ENCODE measurements at places on chromosomes 4 and X. TPM values are rescaled to one million over a fixed set of nuclear protein-coding genes. Genes with fewer than 3 reads are reported as not detected.

VSIG1 gene
- total RNA-seq = 32.7 TPM

DNA sequence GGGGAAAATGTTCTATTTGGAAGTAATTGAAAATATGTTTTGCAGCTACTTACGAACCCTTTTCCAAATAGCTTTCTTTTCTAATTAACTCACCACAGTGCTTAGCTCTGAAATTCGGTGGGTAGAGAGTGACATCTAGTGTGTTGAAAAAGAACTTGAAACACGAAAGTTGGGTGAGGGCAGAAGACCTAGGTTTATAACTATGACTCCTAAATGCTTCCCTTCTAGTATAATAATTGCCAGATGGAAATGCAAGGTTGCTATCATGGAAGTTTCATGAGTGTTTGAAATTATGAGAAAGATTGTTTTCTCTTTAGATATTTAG lies 77.3 kb upstream of the NOCT start:
- H3K4me1 ChIP-seq = no peaks in the 10 kb centered on the region
- no peak overlapping the region for H3K27ac ChIP-seq
- peaks cover 3% of the 10 kb centered on the region for H3K27me3 ChIP-seq
- no peak for DNase-seq
- no peaks in the 10 kb centered on the region for H3K36me3 ChIP-seq

- H3K4me3 ChIP-seq = no peak overlapping the region
- no peak overlapping the region for H3K27ac ChIP-seq
- no peak for DNase-seq
Observed at GRCh38 chr4:165204462-165204830, 2.9 kb upstream of the KLHL2 start.

- no peak for DNase-seq
- no peaks in the 10 kb centered on the region for H3K4me1 ChIP-seq
- H3K27ac ChIP-seq = no peak overlapping the region
- no peak overlapping the region for H3K4me3 ChIP-seq
Observed at GRCh38 chr4:2076908-2077536, 17.9 kb downstream of the NAT8L start.

GRCh38 chr4:185429660-185430059 lies 3.9 kb upstream of the UFSP2 start:
- H3K27me3 ChIP-seq = peaks cover 2% of the 10 kb centered on the region
- no peaks in the 10 kb centered on the region for H3K36me3 ChIP-seq
- H3K4me1 ChIP-seq = peaks cover 15% of the 10 kb centered on the region
- no peak overlapping the region for H3K4me3 ChIP-seq

KLF8 gene
- 6.4 TPM for total RNA-seq

BANK1 gene
- total RNA-seq = 2.5 TPM

DNA sequence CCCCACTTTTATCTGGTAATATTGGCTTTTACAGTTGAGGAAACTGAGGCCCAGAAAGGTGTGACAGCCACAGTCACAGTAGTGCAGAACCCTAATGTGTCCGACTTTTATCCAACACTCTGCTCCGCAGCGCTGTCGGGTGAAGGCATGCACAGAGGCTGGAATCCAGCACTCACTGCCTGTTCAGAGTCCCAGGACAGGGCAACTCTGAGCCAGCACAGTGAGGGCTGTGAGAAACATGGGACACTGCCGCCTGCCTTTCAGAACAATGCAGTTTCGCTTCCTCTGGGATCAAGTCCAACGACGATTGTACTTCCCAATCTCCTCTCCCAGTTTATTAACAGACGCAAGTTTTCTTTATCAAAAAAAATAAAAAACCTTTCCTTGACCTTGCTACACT lies 41.9 kb upstream of the PDGFRA start:
- no peak overlapping the region for H3K4me3 ChIP-seq
- H3K36me3 ChIP-seq = no peaks in the 10 kb centered on the region
- peaks cover 6% of the 10 kb centered on the region for H3K27me3 ChIP-seq
- H3K27ac ChIP-seq = no peak overlapping the region

DNA sequence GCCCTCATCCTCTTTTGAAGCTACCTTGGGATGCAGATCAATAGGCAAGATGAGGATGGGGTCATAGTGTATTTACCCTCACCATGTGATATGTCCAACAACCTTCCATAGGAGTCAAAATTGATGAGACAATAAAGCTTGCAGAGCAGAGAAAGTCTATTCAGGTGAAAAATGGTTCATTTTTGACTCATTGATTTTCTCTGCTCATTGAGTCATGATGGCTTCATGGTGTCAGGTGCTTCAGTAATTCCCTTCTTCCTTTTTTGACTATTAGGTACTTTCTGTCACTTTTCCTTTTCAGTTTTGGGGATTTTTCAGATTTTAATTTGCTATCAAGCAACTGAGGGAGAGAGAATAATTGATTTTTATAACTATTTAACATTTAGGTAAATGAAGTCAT lies 55.9 kb upstream of the IL2 start:
- no peak overlapping the region for H3K4me3 ChIP-seq
- H3K27me3 ChIP-seq = no peaks in the 10 kb centered on the region
- no peaks in the 10 kb centered on the region for H3K4me1 ChIP-seq
- H3K27ac ChIP-seq = no peak overlapping the region
- no peak for DNase-seq
- no peaks in the 10 kb centered on the region for H3K36me3 ChIP-seq

CXCL6 gene
- total RNA-seq = not detected

GRCh38 chrX:123728016-123728415 lies 4.8 kb downstream of the THOC2 start:
- H3K4me3 ChIP-seq = no peak overlapping the region
- no peak overlapping the region for H3K27ac ChIP-seq
- H3K4me1 ChIP-seq = peaks cover 15% of the 10 kb centered on the region
- no peaks in the 10 kb centered on the region for H3K36me3 ChIP-seq
- no peaks in the 10 kb centered on the region for H3K27me3 ChIP-seq

DNA sequence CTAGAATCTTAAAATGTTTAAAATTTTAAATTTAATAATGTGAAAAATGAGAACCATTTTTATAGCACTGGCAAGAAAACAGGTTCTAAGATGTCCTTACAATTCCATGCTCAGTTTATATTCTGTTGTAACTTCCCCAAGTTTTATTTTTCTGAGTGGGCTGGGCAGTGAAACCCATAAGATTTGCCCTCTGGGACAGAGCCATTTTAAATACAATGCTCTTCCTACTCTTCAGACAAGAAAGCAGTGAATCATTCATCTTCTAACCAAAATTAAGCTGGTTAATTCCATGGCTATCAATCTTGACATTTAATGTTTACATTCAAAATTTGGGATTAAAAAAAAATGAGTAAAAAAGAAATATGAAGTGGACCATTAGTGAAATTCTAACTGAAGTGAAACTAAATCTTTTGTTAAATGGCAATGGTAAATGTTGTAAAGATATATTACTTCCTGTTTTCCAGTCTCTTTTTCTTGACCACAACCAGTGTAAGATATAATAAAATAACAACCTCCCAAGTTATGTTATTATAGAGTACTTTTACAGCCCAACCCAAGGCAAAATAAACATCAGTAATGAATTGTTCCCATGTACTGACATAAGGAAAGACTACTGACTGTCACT lies 37.2 kb upstream of the PTPN13 start:
- H3K4me3 ChIP-seq = no peak overlapping the region
- H3K27ac ChIP-seq = no peak overlapping the region
- H3K27me3 ChIP-seq = no peaks in the 10 kb centered on the region
- no peaks in the 10 kb centered on the region for H3K4me1 ChIP-seq
- no peak for DNase-seq

DNA sequence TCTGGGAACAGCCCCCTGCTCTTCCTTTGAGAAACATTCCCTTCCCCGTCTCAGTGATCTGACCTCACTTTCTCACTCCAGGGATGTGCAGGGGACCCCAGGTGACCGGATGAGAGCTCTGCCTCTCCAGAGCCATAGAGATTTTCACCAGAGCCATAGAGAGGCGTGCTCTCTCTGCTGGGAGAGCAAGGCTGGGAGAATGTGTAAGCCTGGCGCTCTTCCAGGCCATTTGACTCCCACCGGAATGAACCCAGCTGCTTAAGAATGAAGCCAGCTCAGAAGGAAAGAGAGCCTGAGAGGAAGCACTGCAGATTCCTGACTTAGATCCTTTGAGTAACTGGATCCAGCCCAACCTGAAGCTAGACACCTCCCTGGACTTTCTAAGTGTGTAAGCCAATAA lies 106.4 kb downstream of the DHX15 start:
- peaks cover 6% of the 10 kb centered on the region for H3K4me1 ChIP-seq
- H3K27me3 ChIP-seq = peaks cover 8% of the 10 kb centered on the region
- H3K27ac ChIP-seq = no peak overlapping the region

DNA sequence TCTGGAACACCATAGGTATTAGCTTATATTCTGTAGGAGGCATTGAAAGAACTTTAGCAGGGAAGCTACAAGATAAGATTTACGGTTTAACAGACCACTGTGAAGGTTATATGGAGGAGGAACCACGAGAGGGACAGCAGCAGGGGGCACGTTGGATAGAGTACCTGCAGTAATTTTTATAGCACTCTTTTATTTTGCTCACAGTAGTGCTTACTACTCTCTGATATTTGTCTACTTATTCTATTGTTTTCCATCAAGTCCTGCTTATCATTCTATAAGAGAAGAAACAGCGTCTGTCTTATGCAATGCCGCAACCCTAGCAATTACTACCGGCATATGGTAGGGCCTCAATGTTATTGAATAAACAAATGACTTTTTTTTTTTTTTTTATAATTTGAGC lies 122.5 kb downstream of the PCDH7 start:
- H3K36me3 ChIP-seq = no peaks in the 10 kb centered on the region
- no peak overlapping the region for H3K27ac ChIP-seq
- no peak overlapping the region for H3K4me3 ChIP-seq
- no peaks in the 10 kb centered on the region for H3K4me1 ChIP-seq
- no peak for DNase-seq

- no peaks in the 10 kb centered on the region for H3K27me3 ChIP-seq
- H3K4me3 ChIP-seq = no peak overlapping the region
- H3K36me3 ChIP-seq = no peaks in the 10 kb centered on the region
- H3K27ac ChIP-seq = no peak overlapping the region
- H3K4me1 ChIP-seq = no peaks in the 10 kb centered on the region
Observed at GRCh38 chr4:57462843-57463242, 352.7 kb upstream of the IGFBP7 start.

DNA sequence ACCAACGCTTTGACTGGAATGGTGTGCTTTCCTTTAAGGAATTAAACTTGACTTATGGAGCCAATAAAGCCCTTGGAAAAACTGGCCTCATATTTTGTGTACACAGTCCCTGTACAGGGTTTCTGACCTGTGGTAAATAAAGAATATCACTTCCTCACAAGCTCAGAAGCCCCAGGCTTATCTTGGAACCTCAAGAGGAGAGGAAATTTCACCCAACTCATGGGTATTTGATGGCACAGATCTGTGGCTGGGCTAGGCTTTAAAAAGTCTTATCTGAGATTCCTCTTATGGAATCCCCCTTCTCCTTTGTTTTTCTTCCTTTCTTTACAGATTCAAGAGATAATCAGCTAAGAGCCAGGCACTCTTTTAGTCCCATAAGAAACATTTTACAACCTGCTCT lies 89.3 kb upstream of the USP38 start:
- no peaks in the 10 kb centered on the region for H3K27me3 ChIP-seq
- no peak for DNase-seq
- H3K4me1 ChIP-seq = no peaks in the 10 kb centered on the region
- no peaks in the 10 kb centered on the region for H3K36me3 ChIP-seq

MTNR1A gene
- not detected for total RNA-seq

GATA1 gene
- total RNA-seq = 0.64 TPM

GRCh38 chr4:119540249-119540648 lies 88.4 kb downstream of the PDE5A start:
- no peak for DNase-seq
- H3K4me1 ChIP-seq = no peaks in the 10 kb centered on the region
- H3K27me3 ChIP-seq = no peaks in the 10 kb centered on the region
- no peak overlapping the region for H3K27ac ChIP-seq
- H3K36me3 ChIP-seq = no peaks in the 10 kb centered on the region

DNA sequence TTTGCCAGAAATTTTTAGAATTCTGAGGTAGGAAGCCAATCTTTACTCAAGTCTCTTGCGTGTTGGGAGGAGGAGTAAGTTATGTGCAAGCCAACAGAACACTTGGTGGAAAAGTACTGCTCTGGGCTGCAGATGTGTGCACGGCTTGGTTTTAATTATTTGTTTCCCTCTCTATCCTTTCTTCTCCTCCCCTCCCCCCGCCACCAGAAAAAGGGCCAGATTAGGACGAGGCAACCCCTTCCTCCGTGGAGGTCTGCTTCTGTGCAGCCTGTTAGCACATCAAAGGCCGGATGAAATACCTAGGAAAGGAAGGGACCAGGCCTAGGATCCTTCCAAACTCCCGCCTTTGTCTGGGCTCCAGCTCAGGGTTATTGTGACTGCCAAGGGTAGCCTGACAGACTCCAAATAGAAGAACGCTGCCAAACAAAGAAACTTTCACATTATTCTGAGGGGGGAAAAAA lies 1.0 kb upstream of the PGRMC1 start:
- H3K4me3 ChIP-seq = no peak overlapping the region
- no peak overlapping the region for H3K27ac ChIP-seq

GRCh38 chr4:153725831-153726154 lies 34.0 kb downstream of the RNF175 start:
- H3K27ac ChIP-seq = no peak overlapping the region
- H3K27me3 ChIP-seq = no peaks in the 10 kb centered on the region
- no peak for DNase-seq
- H3K4me3 ChIP-seq = no peak overlapping the region
- H3K36me3 ChIP-seq = no peaks in the 10 kb centered on the region

- no peak for DNase-seq
- peak overlapping the region; percentile 32 for H3K27ac ChIP-seq
- H3K4me3 ChIP-seq = no peak overlapping the region
- no peaks in the 10 kb centered on the region for H3K27me3 ChIP-seq
- peaks cover 7% of the 10 kb centered on the region for H3K36me3 ChIP-seq
- H3K4me1 ChIP-seq = no peaks in the 10 kb centered on the region
Observed at GRCh38 chr4:145132511-145133098, 34.5 kb downstream of the ABCE1 start.

- no peak for DNase-seq
- no peaks in the 10 kb centered on the region for H3K27me3 ChIP-seq
- H3K4me3 ChIP-seq = no peak overlapping the region
- H3K36me3 ChIP-seq = no peaks in the 10 kb centered on the region
Observed at GRCh38 chr4:137309424-137309823, 222.9 kb downstream of the PCDH18 start.

ADH6 gene
- 0.20 TPM for total RNA-seq

FGF13 gene
- total RNA-seq = not detected

DNA sequence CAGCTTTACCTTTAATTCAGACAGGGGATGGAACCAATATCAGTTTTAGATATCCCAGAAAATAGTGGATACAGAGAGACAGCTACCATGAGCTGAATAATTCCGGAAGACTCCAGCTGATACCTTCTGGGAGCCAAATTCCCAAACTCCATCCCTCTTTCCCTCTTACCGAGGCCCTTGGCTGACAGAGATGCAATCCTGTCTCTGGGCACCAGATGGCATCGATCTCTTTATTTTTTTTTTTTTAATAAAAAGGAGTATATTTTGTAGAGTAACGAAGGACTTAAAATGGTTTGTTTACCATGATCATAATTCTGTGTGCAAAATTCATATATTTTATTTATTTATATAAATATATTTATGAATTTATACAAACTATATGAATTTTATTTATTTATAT lies 31.0 kb downstream of the RAB40A start:
- no peak overlapping the region for H3K4me3 ChIP-seq
- no peaks in the 10 kb centered on the region for H3K36me3 ChIP-seq
- no peaks in the 10 kb centered on the region for H3K4me1 ChIP-seq
- H3K27ac ChIP-seq = no peak overlapping the region
- H3K27me3 ChIP-seq = no peaks in the 10 kb centered on the region
